Germinal center (tissue), 1 donor: ENCODE measurements at places on chromosomes 7 and 10.

DNA sequence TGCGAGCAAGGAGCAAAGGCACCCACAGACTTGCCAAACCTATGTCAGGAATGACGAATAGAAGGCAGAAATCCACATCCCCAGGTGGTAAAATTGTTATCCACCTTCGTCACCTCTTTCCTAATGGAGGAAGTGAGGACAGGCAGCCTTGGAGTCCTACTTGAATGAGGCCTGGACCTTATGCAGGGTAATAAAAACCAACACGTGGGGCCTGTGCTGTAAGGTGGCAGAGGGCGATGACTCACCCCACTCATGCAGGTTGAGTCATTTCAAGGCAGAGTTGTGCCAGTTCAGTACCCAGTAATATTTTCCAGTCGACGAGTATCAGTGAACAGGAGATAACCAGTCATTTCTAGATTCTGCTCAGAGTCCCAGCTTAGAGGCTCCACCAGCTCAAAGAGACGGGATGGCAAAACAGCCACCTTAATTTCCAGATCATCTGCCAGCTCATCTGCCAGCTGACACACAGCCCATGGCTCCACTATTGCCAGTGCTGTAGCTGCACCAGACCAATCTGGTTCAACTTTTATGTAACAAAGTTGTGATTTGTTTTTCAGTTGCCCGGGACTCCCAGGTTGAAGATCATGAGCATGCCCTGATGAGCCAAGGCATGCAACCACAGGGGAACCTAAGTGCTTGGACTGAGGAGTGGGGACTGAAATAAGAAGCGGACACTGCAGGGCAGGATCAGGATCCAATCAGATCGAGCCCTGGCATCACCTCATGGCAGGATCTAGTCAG, 176.2 kb upstream of the ITGB1 start:
- DNase-seq: no peak

DNA sequence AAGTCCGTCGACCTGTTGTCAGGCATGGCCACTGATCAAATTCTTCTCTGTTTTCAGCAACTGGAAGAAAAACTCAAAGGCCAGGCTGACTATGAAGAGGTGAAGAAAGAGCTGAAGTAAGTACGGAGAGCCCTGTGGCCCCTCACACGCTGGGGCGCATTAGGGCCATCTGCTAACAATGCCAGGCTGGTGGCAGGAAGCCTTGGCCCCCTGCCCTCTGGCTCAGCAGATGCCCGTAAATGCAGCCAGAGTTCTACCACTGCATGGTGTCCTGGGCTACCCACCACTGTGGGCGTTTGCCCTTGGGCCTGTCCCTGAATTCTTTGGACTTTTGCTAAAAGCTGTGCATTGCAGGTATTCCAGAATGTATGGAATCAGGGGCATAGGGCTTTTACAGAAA, 96.9 kb upstream of the SH2B2 start:
- no peak for DNase-seq

- DNase-seq: no peak
Observed at GRCh38 chr10:130739757-130740145, 571.8 kb downstream of the TCERG1L start.

DNA sequence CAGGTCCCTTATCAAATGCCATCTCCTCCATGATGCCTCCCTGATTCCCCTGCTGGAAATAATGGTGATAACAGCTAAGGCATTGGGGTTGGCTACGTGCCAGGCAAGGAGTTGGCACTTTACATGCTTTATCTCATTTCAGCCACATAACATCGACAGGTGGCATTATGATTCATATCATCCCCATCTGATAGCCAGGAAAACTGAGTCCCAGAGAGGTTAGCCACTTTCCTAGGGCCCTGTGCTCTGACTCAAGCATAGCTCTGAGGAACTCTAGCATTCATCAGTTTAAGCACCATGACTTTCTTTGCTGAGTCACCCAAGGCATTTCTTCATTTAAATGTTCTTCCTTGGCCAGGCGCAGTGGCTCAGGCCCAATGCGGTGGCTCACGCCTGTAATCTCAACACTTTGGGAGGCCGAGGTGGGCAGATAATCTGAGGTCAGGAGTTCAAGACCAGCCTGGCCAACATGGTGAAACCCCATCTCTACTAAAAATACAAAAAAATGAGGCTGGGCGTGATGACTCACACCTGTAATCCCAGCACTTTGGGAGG, 6.6 kb downstream of the LEP start:
- no peak for DNase-seq

DNA sequence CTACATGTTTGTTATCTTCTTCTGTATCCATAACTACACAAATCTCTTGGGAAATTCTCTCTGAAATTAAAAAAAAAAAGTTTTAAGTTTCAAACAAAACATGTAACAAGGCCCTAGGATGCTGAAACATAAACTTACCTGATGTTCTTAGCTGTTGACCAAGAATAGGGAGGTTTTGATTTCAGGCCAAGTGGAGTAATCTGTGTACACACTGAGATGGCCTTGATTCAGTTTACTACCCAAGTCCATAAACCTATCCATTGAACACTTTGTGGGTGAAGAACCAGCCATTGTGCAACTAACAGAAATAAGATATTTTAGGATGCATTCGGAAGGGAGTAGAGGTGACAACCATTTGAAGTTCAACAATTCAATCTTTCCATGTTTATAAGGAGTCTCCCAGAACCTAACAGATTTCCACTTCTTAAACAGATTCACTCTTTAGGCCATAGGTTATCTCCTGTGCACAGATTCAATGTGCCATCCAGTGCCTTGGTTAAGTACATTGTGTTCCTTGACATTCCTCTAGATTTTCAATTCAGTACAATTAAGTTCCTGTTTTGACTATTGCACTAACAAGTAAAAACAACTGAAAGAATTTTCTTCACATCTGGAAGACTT, 143.1 kb downstream of the CRPPA start:
- no peak for DNase-seq

GRCh38 chr10:86775056-86775869, 18.8 kb downstream of the BMPR1A start:
- no peak for DNase-seq

GRCh38 chr10:28431139-28431538, 101.8 kb upstream of the WAC start:
- no peak for DNase-seq

GRCh38 chr10:95767884-95768556, 12.1 kb downstream of the ENTPD1 start:
- DNase-seq: no peak

- no peak for DNase-seq
Observed at GRCh38 chr10:132104062-132104461, 38.3 kb downstream of the JAKMIP3 start.
